Activated naive CD8-positive, alpha-beta T cell treated with anti-CD3 and anti-CD28 coated beads for 36 hours (primary cell): ENCODE measurements at places on chromosomes 5 and 9.

GRCh38 chr5:57246426-57246825 is 72.6 kb downstream of the GPBP1 start:
- DNase-seq: no peak

DNA sequence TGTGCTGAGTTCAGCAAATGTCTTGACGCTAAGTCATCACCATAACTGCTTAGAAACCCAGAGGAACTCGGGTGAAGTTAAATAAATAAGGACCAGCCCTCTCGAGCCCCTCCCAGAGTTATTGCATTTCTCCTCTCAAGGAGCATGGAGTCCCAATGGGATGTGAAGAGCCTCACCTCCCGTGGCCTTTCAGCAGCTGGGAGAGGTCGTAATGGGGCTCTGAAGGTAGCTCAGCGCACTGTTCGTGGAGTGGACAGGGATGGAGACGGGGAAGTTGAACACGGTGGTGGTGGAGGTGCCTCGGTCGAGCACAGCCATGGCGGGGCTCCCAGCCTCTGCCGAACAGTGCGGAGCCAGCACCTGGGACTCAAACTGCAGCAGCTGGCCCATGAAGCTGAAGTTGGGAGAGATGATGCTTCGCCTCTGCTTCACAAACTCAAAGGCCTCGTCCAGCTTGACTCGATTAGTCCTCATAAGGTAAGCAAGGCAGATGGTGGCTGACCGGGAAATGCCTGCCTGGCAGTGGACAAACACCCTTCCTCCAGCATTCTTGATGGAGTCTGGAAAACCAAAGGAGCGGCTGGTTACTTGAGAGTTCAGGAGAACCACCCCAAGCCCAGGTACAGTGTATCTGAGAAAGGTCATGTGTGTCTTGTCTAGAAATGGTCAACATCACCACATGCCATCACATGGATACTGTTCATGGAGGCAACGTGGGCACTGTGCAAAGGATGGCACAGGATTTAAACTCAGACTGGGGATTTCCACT is 2.2 kb downstream of the DUSP1 start:
- DNase-seq: no peak

- DNase-seq: no peak
Observed at GRCh38 chr5:101278917-101279316, 375.8 kb upstream of the ST8SIA4 start.

- no peak for DNase-seq
Observed at GRCh38 chr9:20369391-20369790, 252.9 kb downstream of the MLLT3 start.

GRCh38 chr9:34590381-34591247 is 1.1 kb upstream of the CNTFR start:
- DNase-seq: peak; percentile 18

GRCh38 chr5:68077349-68077894 is 138.1 kb upstream of the PIK3R1 start:
- DNase-seq: no peak

DNA sequence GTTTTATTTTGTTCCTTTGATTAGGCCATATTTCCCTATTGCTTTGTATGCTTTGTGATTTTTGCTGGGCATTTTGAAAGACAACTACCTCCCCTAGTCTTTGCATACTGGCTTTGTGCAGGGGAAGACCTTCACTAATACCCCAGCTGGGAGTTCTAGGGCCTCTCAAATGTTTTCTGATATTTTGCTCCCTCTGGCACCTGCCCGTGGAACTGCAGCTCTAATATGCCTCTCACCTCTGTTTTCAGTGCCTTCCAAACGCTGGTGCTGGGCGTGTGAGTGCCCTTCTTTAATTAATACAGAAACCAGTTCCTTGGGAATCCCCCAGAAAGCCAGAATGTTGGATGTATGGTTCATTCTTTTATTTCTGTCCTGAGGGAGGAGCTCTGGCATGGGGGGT is 204.5 kb downstream of the COMMD10 start:
- DNase-seq: no peak

DNA sequence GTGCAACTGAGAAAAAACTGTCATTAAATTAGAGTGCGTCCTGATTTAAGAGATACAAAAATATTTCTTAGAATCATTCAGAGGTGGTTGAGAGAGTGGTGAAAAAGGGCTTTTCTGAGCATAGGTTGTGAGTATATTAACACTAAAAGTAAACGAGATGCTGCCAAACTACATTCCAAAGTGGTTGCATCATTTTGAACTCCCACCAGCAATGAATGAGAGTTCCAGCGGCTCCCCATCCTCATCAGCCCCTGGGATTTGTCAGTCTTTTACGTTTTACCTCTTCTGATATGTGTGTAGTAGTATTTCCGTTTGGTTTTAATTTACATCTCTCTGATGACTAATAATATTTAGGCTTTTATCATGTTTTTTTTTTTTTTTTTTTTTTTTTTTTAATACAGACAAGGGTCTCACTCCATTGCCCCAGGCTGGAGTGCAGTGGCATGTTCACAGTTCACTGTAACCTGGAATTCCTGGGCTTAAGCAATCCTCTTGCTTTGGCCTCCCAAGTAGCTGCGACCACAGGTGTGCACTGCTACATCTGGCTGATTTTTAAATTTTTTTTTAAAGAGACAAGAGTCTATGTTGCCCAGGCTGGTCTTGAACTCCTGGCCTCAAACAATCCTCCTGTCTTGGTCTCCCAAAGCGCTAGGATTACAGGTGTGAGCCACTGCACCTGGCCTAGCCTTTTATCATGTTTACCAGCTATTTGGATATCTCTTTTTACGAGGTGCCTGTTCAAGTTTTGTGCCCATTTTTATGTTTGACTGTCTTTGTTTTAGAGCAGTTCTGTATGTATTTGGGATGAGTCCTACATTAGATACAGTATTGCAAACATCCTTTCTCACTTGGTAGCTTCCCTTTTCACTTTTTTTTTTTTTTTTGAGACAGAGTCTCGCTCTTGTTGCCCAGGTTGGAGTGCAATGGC is 17.0 kb downstream of the PRRT1B start:
- no peak for DNase-seq

DNA sequence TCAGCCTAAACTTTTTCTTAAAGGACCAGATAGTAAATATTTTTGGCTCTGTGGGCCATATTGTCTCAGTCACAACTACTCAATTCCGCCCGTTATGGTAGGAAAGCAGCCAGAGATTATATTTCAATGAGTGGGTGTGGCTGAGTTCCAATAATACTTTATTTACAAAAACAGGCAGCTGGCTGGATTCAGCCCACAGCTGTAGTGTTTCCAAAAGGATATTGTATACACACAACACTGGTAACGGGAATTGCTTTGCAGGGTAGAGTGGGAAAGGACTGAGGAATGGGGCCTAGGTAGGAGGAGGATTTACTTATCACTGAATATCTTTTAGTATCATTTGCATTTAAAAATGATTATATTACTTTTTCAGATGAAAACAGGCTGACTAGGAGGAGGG is 21.0 kb downstream of the GCNT4 start:
- DNase-seq: no peak

- no peak for DNase-seq
Observed at GRCh38 chr9:111074395-111074794, 36.1 kb upstream of the LPAR1 start.

DNA sequence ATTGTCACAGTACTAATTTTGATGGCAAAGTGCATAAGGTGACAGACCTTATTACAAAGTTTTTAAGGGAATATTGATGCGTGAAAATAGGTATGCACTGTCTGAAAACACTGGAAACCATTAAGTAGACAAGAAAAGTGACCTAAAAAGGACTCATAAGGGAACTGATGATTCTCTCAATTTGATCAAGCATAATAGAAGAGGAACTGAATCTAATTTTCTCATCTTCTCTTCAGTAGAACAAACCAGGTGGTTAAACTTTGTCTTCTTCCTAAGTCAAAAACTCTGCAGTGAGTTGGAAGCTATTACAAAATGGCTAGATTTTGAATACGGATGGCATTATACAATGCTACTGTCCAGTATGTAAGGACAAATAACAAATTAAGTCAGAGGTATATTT is 53.4 kb downstream of the RNF145 start:
- DNase-seq: no peak

- no peak for DNase-seq
Observed at GRCh38 chr5:111722140-111722539, 34.9 kb downstream of the NREP start.

DNA sequence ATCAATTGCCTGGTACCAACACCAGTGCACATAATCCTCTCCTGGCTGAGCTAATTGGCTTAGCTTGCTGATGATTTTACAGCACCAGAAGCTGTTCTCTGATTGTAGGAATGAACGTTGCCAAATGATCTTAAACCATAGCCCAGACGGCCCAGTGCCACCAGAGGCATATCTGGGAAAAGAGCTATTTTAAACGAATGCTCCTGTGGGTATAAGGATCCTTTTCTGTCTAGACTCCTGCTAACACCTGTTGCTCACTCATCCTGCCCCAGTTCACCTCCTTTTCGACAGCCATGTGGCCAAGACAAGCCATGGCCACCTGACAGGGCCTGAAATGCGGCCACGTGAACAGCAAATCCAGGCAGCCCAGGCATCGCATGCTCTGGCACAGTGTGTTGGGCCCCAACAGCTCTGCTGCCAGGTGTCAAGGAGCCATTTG is 289.9 kb upstream of the SLC30A5 start:
- DNase-seq: no peak

- no peak for DNase-seq
Observed at GRCh38 chr9:78001946-78002731, 29.5 kb downstream of the GNAQ start.

DNA sequence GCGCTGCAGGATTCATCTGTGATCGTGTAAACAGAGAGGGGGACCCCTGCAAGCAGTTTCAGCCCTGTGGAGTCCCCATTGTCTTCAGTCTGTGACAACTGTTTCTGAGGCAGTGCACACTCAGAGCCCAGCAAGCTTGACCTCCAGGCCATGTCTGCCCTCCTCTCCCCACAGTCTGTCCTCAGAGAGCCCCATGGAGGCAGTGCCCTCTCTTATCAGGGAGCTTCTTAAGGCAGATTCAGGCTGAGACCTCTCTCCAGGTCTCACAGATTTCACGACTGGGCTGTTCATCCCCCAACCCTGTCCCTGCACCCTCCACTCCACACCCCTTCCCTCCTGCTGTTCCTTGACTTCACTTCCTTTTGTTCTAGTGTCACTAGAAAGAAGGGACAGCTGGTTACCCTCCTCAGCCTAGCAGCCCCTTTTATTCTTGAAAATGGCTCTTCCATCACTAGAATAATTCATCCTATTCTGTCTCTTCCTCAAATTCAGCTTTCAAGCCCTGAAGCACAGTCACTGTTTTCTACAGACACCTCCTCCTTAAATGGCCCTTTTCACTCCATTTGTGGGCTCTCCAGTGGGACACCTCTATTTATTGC is 218.4 kb downstream of the MED10 start:
- no peak for DNase-seq

- no peak for DNase-seq
Observed at GRCh38 chr5:8767746-8768145, 778.1 kb downstream of the SEMA5A start.

DNA sequence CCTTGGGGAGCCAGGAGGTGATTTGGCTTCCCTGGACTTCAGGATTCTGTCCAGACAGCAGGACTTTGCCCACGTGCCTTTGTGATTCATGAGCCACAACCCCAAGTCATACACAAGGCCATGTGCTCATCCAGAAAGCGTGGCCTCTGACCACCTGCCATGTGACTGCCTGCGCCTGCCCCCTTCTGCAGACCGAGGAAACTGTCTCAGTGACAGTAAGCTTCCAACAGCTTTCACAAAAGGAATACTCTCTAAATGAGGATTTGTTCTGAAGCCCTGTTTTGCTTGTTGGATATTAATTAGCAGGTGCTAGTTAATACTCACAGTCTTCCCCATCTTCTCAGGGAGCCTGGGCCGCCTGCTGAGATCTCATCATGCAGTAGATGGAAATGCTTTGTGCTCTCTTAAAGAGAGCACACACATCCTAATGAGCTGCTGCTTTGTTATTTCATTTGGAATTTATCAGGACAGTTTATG is 36.9 kb upstream of the ANGPTL2 start:
- no peak for DNase-seq

DNA sequence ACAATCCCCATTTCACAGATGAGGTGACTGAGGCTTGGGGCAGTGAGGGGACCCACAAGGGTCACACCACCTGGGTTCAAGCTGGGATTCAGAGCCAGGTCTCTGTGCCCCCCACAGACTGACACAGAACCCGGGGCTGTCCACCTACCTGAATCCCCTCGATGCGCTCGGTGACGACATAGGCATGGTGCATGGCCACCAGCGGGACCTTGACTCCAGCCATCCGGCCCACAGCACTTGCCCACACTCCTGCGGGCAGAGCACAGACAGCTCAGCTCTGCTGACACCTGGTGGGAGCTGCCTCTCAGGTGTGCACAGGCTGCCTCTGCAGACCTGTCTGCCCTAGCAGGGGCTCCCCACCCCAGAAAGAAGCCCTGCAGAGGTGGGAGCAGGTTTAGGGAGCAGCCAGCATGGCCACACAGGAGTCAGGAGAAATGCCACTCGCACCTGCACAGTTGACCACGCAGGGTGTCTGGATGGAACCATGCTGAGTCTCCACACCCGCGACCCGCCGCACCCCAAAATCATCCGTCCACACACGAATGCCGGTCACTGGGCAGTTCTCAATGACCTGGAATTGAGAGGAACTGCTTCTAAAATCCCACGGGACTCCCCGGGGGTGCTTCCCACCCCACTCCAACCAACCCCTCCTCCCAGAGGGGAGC is 8.4 kb downstream of the SARDH start:
- no peak for DNase-seq

DNA sequence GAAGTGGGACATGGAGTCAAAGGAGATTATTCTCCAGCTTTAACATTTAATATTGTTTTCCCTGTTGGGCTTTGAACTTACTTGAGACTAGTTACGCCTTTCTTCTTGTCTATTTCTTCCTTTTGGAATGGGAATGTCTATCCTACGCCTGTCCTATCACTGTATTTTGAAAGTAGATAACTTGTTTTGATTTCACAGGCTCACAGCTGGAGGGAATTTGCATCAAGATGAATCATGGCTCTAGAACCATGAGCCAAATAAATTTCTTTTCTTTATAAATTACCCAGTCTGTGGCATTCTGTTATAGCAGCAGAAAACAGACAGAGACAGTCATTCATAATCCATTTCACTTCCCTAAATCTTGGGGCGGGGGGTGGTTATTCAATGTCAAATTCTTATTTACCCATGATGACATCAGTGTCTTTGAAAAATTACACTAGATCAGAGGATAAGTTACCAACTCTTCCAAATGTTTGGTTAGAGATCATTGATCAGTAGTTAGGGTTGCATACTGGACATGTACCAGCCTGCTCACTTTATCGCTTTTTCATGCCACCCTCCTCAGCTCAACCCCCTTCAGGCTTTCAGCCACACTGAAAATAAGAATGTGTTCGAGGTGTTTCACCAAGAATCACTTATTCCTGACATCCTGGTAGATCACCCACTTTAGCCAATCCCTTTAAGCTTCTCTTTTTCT is 419.6 kb upstream of the PIK3R1 start:
- no peak for DNase-seq

- DNase-seq: no peak
Observed at GRCh38 chr5:41863871-41864486, 6.2 kb downstream of the OXCT1 start.

GRCh38 chr9:130213911-130214761 is 41.9 kb downstream of the NCS1 start:
- no peak for DNase-seq
